Vagina (tissue), 2 donors: ENCODE measurements at places on chromosomes 13 and 19.

GRCh38 chr13:66565279-66565678, 664.9 kb downstream of the PCDH9 start:
- no peak for DNase-seq

GRCh38 chr13:34349091-34349722, 531.3 kb downstream of the RFC3 start:
- no peak for DNase-seq

GRCh38 chr19:42573642-42574041, 21.1 kb downstream of the CEACAM8 start:
- no peak for DNase-seq

DNA sequence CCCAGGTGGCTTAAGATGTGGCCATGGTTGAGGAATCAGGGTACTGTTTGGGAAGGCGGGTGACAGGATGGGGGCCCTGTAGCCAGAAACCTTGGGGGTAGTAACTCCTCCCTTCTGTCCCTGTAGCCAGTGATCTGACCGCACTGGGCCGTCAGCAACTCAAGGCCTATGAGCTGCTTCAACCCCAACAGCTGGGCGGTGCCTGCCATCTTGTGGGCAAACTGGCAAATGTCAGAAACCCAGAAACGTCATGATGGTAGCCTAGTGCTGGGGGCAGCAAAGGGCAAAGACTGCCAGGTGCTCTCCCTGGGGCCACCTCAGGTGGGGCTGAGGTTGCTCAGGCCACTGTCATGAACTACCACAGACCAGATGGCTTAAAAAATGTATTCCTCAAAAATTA, 3.5 kb downstream of the COPE start:
- no peak for DNase-seq
